Adipocyte (in vitro differentiated cells): ENCODE measurements at places on chromosomes 2 and 18.

DNA sequence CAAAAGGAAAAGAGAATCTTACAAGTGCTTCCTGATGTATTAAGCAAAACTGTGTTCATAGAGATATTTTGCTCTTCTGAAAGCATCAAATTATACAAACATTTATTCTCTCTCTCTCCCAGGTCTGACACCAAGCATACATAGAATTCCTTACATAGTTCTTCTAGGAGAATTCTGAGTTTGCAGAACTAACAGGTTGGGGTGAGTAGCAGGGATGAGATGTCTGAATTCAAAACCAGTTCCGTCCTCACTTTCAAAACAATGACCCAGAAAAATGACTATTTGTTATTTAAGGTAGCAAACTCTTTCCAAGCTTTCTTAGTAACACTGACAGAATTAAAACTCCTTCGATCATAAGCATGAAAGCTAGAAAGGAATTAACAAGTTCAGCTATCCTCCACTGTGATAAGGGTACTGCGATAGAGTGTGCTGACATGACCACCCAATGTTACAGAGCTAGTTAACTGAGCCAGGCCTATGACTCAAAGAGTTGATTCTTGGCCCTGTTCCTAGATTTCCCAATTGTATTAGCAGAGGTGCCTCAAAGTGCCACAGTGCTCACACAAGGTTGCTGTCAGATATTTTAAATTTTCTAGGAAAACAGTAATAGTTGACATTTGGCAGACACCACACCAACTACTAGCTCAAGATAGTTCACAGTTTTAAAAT, 85.8 kb upstream of the SETBP1 start:
- peak; percentile 91 for DNase-seq

GRCh38 chr18:55781481-55781957, 193.5 kb upstream of the TCF4 start:
- DNase-seq = peak; percentile 67

- DNase-seq = no peak
These were observed 307.9 kb downstream of the CLIP4 start for GRCh38 chr2:29423061-29423666.

- peak; percentile 99 for DNase-seq
These were observed 125.4 kb upstream of the RNF152 start for GRCh38 chr18:62018034-62018758.

DNA sequence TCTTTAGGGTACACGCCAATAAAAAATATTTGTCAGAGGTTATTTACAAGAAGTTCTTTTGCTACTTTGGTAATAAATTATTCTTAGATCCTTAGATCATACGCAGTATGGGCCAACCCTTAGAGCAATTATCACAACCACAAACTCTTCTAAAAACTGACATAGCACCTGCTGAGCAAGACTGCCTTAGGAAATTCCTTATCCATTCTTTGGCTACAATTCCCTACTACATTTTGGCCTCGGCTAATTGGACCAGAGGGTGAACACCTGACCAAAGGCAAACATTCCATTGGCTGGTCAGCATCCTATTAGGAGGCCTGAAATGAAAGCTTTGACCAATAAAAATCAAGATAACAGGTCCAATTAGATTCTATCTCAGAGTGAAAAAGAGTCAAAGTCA, 147.6 kb upstream of the CCDC68 start:
- DNase-seq = no peak

DNA sequence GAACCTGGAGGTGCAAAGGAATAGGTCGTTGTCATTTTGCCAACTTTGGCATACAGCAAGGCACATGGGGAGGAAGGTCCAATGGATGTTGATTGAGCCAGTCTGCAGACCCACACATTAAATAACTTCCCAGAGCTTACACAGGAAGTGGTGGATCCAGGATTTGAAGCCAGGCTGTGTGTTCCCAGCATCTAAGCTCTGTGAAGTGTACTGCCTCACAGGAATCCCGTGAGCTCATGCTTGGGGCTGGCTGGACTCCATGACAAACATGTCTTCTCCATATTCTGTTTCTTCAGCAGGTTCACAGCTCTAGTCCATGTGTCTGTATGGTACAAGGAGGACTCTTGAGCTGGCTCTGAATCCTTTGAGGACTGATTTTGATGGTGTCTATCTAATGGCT, 63.9 kb downstream of the KLHL29 start:
- DNase-seq = no peak

DNA sequence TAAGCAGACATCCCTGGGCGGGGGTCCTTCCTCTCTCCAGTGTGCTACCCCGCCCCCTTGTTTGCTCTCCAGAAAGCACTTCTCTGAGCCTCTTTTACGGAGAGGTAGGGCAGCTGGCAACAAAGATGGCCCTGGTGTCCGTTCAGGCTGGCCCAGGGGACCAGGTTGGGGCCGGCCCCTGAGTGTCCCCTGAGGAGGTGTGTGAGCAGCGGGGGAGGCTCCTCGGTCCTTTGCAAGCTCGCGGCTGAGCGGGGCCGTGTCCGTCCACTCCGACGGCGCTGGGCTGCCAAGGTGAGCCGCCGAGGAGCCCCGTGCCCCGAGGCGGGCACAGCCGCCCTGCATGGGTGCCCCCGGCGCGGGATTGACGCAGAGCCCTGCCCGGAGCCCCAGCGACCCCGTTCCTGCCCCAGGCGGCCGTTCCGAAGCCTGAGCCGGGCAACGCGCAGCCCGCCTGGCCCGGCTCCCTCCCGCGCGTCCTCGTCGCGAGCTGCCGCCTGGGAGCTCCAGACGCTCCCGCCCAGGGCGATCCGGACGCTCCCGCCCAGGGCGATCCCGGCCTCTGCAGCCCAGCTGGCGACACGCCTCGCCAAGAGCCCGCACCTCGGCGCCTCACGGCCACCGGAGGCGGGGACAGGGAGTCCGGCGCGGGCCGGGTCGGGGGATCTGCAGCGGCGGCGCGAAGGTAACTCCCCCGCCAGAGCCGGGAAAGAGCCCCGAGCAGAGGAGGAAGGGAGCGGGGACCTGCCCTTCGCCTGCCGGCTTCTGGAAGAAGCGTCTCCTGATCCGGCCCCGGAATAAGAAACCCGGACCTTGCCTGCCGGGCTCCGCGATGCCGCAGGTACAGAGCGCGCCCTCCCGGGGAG, at the start of gene PROKR1:
Gene PROKR1, plus strand, starts transcription at position 569 of the 863 bp plus-strand sequence. CDS start 2,243 bp downstream, outside the sequence.
- DNase-seq = peak; percentile 51

GRCh38 chr2:181586569-181587081, 70.3 kb downstream of the CERKL start:
- DNase-seq = no peak

DNA sequence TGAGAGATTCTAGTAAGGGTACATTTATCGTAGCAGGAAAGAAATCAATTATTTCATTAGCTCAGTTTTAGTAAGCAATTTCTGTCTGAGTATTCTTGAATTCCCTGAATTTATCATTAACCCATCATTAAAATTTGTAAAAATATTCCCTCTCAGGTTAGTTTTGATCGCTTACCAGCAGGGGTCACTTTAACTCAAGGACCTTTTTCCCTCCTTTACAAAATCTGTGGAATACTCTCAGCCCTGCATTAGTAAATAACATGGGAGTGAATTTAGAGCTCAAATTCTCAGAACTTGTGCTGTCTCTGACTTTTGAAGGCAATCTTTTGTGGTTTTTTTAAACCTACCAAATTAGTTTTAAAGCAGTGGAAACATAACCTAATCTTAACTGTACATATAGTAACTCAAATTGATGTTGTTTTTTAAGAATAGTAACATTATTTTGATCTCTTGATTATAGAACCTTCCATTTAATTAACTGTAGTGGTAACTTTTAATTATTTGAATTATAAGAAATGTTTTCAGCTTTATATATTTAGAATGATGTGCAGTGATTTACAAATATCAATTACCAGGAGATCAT, 97.2 kb downstream of the AGPS start:
- peak; percentile 62 for DNase-seq

DNA sequence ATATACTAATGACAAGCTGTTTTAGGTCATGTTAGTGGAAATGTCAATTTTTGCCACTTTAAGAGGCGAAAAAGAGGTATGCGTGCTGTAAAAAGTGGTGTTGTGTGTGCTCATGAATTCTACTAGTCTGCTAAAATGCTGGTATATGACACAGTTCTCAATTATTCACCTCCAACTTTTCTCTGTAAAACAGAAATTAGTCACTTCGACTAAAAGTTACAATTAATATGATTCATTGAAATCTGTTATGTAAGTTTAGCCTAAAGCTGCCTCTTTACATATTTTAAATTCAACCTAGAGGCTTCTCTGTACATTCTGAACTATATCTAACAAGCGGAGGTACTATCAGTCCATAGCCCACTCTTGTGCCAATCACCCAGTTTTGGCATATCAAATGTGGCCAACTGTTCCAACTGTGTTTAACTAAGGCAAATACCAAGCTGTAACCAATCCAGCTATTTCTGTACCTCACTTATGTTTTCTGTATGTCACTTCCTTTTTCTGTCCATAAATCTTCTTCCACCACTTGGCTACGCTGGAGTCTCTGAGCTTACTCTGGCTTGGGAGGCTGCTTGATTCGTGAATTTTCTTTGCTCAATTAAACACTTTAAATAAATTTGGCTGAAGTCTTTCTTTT, 20.8 kb downstream of the BAZ2B start:
- DNase-seq = no peak

DNA sequence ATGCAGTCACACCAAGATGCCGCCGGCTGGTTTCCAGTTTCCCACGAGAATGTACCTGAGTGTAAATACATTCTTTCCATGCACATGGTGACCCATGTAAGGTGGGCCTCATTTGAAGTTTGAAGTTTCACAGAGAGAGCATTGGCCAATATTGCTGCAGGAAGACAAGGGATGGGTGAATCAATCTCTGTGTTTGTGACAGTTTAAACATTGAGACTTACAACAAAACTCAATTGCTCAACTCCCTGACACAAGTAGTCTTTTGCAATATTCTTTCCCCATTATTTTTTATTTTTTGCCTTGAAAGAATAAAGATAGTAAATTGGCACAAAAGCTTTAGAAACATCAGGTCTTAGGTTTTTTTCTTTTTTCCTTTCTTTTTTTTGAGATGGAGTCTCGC, 5.1 kb downstream of the SERPINB2 start:
- peak; percentile 27 for DNase-seq
